ENCODE measurements at places on chromosomes 1 and 21.

DNA sequence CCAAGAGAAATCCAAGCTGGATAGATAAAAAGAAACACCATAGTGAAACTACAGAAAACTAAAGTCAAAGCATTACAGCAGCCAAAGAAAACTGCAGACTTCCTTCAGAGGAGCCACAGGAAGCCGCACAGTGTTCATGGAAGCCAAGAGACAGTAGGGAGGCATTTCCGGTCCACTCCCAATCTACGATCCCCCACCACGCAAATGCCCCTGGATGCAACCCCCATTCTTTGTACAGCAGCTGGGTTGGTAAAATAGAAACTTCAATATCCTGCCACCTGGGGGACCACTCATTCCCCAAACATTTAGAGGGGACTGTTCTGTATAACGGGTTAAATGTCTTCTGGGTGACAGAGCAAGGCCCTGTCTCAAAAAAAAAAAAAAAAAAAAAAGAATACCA lies 43.9 kb upstream of the TSPEAR start:
- DNase-seq: no peak

DNA sequence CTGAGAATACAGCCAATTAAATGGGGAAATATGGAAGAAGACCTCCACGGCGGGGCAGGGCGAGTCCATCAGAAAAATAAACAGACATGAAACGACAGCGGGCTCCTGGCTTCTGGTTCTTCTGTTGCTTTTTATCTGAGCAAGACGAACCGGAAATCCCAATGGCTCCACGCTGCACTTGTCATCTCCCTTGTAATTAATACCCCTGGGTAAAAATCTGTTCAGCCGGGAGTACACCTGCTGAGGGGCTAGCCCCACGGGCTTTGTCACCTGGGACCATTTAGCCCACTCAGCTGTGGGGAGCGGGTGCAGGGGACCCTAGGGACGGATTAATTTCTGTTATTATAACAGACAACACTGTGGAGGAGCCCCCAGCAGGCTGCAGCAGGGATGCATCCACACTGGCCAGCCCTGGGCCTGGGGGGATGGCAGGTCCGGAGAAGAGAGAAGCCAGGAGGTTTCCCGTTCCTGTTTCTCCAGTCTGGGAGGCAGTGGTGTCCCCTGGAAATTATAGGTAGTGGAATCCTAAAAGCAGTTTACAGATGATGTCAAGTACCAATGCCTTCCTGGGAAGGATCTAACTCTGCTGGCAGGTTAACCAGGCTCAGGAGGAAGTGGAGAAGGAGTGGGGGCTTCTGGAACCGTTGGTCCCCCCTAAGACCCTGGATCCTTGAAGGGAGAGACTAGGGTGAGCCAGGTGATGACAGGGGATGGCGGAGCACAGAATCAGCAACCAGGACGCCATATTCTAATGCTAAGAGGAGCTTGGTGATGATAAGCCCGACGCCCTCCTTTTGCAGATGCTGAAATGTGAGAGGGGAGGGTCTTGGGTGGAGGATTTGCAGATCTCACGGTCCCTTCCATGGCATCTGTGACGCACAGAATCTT lies 566.1 kb downstream of the PTPRU start:
- no peak for DNase-seq

DNA sequence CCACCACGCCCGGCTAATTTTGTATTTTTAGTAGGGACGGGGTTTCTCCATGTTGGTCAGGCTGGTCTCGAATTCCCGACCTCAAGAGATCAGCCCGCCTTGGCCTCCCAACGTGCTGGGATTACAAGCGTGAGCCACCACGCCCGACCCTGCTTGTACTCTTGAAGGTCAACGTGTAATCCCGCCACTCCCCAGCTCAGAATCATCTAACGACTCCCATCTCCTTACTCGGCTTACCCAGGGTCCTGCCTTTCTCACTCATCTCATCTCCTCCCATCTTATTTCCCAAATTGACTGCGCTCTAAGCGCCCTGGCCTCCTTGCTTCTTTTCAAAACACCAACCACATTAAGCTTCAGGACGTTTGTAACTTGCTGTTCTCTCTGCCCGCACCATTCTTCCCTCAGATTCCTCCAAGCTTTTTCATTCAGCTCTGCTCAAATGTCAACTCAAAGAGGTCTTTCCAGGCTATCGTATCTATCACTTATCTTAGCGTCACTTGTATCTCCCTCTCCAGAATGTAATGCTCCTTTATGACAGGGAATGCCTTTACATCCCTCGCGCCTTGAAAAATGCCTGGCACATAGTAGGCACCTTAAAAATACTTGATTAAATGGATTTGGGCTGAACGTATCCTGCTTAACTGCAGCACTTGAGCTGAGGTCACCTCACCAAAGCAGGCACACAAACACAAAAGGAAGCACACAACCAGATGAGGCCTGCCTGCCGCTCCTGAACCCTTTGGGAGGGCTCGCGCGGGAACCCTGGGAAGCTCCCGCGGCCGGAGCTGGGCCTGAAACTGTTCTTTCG lies 1.4 kb upstream of the USP1 start:
- no peak for DNase-seq

DNA sequence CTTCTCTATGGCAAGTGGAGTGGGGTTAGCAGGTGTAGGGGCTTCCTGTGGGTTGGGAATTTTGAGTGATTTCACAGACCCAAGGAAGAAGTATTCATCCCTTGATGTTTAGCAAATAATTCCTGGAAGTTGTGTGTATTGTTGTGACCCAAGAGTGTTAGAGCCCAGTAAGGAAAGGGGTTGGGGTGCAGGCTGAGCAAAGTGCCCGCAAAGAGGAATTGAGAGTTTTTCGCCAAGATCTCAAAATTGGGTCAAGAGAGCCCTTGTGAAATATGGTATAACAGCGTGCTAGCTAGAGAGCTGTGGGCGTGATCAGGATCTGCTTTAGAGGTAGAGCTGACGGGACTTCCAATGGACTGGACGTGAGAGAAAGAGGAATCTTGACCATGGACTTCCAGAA lies 73.0 kb upstream of the LAPTM5 start:
- no peak for DNase-seq

- DNase-seq: no peak
Measured at GRCh38 chr21:24714646-24715200, 892.6 kb downstream of the MRPL39 start.

DNA sequence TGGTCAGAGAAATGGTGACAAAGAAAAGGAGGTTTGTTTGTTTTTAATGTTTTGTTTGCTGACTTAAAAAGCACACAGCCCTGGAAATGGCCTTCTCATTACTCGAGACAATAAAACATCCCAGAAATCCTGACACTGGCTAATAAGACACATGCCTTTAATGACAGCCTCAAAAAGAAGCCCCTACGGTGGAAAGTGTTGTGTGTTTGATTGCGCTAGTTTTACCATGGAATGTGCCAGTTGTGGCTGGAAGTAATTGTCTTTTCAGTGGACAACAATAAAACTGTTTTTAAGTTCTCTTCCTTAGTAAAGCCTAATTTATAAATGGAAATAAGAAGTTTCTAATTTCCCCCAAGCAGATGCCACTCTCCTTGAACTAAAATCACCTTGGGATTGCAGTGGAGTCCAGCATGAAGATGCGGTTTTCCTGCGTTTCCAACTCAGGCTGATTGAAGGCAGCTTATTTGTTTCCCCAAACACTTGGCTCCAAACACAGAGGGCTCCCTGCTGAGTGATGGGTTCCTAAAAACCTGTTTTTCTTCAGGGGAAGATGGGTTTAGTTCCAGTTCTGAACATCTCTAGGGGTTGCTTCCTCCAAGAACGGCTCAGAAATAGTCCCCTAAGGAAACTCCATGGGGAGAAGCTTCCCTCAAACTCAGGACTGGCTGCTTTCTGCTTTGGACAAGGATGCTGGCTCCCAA lies 54.3 kb downstream of the CD247 start:
- no peak for DNase-seq

GRCh38 chr1:217140041-217140901 lies 417.0 kb upstream of the ESRRG start:
- no peak for DNase-seq

DNA sequence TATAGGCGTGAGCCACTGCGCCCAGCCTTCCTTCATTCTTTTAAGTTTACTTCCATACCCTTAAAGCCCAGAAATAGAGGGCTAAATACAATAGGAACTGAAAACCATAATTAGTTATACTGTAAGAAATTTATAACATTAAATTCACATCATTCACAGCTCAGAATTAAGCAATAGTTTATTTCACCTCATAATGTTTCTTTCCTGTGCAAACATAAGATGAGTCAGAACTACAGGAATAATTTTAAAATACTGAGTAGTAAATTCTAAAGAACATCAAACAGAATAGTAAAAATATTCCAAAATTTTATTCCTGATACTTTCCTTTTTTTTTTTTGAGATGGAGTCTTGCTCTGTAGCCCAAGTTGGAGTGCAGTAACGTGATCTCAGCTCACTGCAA lies 24.1 kb downstream of the POGZ start:
- no peak for DNase-seq

DNA sequence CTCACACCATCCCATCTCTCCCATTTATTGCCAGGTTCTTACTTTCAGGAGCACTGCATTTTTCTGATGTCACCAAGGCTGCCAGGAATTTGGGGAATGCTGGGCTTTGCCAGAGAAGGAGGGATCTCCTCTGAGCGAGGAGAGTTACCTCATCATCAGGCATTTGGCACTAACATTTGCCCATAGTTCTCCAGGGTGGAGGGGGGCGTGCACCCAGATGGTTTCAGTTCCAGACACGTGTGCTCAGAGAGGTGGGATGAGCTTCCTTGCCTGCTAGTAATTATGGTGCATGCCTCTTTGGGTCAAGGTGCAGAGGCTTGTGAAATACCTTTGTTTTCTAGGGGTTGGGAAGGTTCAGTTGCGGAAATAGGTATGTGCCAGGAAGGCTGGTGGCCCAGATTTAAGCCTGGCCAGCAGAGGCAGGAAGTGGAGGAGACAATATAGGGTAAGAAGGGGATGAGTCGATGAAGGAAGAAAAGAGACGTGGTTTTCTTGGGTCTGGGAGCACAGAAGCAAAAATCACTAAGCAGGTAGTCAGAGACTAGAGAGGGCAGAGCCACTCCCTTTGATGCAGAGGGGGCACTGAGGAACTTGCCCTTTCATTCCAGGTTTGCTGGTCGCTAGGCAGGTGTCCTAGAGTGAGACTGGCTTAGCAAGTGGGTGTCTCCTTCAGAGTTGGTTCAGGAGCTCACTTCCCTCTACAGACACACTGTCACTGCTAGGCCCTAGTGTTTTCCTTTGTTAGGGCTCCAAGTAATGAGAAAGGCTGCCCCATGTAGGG lies 7.2 kb downstream of the TUFT1 start:
- DNase-seq: no peak

- no peak for DNase-seq
Measured at GRCh38 chr1:198295225-198295624, 138.4 kb downstream of the NEK7 start.

DNA sequence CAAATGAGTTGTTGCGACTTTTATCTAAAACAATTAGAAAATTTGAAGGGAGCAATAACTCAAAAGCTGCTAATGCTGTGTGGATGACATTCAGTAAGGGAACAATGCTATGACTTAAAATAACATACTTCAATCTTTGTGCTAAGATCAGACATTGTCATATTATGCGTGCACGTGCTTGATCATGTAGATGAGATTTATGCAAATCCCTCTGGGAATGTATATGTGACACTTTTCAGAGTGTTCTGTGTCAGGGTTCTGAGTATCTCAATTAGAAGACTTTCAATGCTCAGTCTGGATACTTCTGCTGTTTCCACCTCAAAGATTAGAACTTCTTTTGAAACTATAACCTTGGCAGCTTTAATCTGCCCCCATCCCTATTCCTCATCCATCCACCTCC lies 18.6 kb upstream of the POU2F1 start:
- no peak for DNase-seq

DNA sequence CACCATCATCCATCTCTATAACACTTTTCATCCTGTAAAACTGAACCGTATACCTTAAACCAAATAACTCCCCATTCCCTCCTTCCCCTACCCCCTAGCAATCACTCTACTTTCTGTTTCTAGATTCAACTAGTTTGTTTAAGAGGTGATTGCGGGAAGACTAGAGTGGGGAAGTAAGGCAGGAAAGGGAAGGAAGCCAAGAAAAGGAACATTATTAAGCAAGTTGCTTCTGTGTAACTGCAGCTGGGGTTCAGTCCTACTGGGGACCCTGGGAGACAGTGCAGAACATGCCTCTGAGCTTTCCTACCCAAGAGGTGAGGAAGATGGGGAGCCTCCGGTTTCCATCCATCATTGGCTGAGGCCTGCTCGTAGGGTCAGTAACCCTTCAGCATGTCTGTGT lies 28.9 kb upstream of the H3-3A start:
- DNase-seq: no peak

DNA sequence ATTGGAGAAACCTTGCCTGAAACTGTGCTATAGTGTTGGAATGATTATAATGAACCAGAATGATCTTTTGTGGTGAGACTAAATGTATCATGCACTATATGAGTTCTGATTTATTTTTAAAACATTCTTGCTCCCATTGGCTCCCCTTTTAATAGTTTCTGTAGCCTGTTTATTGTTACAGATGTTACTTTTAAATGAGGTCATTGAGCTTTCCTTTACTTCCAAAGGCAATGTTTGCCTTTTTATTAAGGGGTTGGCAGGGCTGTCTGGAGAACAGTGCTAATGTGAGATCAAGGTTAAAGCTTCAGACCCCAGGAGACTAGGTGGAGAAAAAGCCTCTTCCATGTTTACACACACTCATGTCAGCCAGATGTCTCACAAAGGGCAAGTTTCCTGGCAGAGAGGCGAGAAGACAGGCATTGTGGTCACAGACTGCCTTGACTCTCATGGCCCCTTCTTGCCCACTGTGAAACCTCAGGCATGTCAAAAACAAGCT lies 120.6 kb upstream of the RAVER2 start:
- DNase-seq: no peak

DNA sequence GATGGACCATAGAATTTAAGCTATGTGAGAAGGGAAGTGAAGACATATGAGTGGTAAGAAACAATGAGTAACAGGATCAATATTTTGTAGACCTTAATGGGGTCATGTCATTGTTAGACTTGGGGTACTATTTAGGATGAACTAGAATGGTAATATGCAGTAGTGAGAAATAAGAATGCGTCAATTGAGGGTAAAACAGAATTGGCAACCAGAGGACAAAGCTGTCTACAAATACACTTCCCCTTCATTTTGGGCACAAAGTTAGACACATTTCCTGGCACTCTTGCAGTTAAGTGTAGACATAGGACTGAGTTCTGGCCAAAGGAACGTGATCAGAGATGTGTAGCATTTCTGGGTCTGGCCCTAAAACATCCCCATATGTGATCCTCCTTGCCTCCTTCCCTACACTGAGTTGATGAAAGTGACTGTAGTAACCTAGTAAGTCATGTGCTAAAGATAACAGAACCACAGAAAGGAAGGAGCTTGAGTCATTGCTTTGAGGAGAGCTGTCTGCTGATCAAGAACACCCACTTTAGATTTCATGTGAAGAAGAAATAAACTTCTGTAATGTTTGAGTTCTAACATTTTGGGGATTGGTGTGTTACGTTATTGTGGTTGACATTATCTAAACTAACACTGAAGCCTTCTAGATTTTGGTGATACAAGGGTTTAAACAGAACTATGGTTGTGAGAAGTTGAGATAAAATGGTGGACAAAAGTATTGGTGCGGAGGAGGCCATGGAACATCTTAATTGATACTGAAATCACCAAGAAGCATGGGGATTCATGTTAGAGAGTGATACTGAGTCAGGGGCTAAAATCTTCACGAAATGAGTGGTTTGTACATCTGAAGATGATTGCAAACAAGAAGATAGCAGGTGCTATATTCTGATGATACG lies 41.7 kb downstream of the CD55 start:
- no peak for DNase-seq

GRCh38 chr1:3898475-3898735 lies 1.7 kb downstream of the C1orf174 start:
- no peak for DNase-seq
